ENCODE measurements at places on chromosomes 3 and 15.

DNA sequence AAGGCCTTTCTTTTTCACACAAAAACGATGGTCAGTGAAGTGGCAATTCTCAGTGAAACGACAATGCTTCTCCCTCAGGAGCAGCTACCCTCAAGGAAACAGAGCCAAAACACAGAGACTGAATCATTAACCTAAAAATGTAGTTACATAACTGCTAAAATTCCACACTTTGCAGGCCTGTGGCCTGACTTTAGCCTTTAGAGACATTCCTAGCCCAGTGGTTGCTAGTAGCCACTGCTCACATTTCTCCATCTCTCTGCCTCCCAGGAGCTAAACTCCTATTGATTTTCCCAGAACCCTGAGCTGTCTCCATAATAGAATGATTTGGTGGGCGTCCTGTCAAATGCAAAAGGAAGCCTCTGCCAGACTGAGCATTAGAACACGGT lies 630.1 kb upstream of the KCNMB2 start:
- DNase-seq = no peak

DNA sequence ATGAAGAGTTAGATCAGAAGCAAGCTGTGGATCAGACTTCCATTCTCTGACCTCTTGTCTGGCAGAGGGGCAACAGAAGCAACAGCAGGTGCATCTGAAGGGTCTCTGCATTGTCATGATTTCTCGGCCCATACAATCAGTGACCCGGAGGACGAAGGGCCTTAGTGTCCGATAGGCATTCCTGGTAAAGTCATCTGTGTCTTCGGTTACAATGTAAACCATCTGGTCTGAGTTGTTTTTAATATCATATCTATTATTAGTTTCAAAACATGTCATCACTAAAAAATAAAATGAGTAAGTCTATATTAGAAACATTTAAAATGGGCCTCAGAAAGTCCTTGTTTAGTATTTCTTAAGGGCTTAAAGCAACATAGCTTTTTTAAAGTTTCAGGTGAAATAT lies 38.8 kb upstream of the PLOD2 start:
- no peak for DNase-seq

DNA sequence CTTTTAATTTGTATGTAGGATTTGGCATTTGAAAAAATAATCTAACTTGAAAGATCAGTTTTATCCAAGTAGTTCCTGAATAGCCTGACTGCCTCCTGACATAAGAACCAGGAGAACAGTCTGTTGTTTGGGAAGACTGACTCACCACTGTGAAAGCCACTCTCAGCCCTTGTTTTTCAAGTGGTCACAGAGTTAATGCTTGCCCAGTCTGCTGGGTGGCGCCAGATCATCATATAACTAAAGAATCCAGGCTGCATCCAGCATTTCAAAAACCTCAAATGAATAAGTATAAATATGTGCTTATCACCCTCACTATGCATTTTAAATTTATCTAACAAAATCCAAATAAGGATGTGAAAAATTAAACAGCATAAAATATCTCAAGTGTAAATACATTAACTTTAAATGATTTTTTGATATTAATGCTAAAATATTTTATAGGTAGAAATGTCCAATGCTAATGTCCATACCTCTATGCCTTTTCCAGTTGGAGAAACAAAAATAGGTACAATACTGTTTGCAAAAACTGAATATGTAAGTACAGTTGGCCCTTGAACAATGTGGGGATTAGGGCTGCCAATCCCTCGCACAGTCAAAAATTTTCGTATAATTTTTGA lies 26.9 kb upstream of the ZBBX start:
- peak; percentile 54 for DNase-seq

DNA sequence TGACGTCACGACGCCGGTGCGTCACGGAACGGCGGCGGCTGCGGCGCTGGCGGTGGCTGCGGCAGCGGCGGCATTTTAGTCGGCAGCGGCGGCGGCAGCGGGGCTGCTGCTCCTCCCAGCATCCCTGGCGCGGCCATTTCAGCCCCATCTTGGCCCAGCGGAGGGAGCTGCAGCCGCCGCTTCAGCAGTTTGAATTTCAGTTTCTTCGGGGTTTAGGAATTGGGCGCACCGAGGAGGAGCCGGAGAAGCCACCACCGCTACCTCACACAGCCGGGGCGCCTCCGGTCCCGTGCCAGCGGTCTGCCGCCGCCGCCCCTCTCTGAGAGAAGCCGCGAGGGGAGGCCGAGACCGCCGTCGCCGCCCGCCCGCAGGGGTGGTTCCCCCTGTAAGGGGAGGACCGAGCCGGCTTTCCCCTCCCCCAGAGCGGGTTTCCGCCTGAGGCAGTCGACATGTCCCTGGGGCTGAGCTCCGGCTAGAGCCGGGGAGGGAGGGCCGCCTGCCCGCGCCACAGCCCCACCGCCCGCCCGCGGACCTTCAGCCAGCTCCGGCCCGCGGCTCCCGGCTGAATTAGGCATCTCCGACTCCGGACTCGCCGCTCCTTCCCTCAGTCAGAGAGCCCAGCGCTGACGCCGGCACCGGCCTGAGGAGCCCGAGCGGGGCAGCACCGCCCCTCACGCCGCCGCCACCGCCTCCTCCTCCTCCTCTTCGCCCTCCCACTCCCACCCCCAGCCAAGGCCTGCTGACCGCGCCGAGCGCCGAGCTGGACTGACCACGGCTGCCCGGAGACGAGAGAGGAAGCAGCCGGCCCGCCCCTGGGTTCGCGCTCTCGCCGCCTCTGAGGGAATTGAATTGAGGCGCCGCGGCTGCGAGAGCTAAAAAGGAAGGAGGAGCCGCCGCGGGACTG lies at the start of gene TSC22D2:
Gene TSC22D2, plus strand, starts transcription at position 78 of the 904 bp plus-strand sequence. CDS start 1,053 bp downstream, outside the sequence.
- peak; percentile 94 for DNase-seq

GRCh38 chr3:180402471-180403073 lies 199.4 kb upstream of the TTC14 start:
- DNase-seq = no peak

DNA sequence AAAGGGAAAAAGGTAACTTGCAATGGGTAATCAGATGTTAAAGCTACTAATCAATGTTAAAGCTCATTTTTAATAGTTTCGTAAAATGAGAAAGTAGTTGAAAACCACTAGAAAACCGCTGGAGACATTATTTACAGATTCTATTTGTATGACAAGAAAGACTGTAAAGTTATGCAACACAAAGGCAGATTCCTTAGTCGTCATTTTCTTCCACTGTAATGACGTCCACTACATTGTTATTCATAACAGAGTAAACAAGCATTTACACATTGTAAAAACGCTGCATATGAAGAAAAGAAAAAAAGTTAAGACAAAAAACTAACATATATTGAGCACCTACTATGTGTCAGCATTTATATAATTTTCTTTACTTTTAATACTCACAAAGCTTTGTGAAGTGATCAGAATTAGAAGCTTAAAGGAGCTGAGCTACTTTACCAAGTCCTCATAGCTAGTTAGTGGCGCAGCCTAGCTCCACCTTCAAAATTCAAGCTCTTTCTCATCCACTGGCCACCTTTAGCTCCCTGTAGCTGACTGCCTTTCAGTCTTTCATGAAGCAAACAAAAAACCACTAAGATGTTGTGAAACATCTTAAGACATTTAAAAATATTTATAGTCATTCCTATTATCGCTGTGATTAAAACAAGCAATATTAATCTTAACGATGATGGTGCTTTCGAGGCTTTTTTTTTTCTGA lies 100.1 kb upstream of the CDIN1 start:
- no peak for DNase-seq

GRCh38 chr3:99910752-99911290 lies 93.2 kb downstream of the CMSS1 start:
- no peak for DNase-seq

GRCh38 chr3:146470425-146470990 lies 1.1 kb upstream of the PLSCR2 start:
- no peak for DNase-seq

- no peak for DNase-seq
Measured at GRCh38 chr3:130950641-130951040, 56.8 kb downstream of the ATP2C1 start.
